ENCODE measurements at places on chromosomes 3 and 15.

DNA sequence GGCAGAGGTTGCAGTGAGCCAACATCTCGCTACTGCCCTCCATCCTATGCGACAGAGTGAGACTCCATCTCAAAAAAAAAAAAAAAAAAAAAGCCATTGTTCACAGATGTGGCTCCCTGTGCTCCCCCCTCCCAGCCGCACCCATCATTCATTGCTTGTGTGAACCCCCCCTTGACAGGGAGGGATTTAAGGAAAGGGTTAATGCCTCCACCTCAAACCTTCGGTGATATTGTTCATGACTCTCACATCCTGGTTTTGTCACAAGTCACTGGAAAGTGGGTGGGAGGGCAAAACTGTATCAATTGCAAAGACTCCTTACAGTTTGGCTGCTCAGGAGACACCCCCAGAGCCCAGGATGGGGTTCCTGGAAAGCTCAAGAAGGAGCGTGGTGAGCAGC, 7.7 kb downstream of the SLC6A6 start:
- DNase-seq = no peak

GRCh38 chr3:71316066-71316777, 267.3 kb downstream of the FOXP1 start:
- no peak for DNase-seq

DNA sequence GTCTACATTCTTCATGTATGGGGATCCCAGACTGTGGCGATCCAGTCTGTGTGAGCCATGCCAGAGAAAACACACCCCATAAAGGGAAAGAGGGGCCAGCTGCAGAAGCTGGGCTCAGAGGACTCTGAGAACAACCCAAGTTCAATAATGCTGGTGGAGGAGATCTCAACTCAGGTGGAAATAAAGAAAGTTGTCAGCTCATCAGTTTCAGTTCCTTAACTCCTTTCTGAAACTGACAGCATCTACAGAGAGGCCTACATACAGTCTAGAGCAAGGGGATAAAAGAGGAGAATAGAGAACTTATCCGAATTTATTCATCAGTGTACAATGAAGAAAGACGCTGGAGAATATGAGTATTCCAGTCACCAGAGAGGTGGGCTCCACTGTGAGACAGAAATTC, 77.0 kb downstream of the NTRK3 start:
- no peak for DNase-seq

- no peak for DNase-seq
Observed at GRCh38 chr3:27575499-27575898, 91.3 kb upstream of the SLC4A7 start.

DNA sequence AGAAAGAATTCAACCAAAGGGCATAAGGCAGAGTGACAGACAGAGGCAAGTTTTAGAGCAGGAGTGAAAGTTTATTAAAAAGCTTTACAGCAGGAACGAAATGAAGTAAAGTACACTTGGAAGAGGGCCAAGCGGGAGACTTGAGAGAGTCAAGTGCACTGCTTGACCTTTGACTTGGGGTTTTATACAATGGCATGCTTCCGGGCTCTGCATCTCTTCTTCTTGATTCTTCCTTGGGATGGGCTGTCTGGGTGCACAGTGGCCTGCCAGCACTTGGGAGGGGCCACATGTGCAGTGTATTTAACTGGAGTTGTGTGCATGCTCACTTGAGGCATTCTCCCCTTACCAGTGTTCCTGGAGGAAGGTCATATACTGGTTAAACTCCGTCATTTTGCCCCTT, 30.4 kb upstream of the KLHL25 start:
- DNase-seq = no peak
